Sigmoid colon (tissue), 7 donors: ENCODE measurements at places on chromosomes 2 and 18. TPM values are rescaled to one million over a fixed set of nuclear protein-coding genes. Genes with fewer than 3 reads are reported as not detected.

- no peak overlapping the region for H3K4me3 ChIP-seq
- DNase-seq: no peak
- H3K27ac ChIP-seq: no peak overlapping the region
Measured at GRCh38 chr2:200301953-200302858, 4.3 kb upstream of the SPATS2L start.

Gene CABLES1
- 7.2 TPM for polyA plus RNA-seq

Gene SERPINB4
- polyA plus RNA-seq: not detected

DNA sequence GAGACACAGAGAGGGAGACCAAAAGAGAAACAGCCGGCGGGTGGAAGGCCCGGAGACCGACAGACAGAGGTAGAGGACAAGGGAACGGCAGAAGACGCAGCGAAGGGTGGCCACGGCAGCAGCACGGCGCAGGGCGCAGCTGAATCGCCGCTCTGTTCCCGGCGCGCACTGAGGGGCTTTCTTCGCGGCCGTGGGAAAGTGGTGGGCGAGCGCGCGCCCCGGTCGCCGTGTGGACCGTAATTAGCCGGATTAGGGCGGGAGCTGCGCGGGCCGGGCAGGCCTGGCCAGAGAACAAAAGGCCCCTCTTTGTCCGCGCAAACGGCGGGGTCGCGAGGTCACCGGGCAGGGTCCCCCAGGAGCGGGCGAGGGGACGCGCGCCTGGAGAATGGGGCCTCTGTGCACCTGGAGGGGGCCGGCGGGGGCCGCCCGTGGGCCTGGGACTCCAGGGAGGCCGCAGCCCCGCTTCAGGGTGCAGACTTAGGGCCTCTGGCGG lies 158.3 kb downstream of the ZFP36L2 start:
- no peak overlapping the region for H3K4me3 ChIP-seq
- peak; percentile 46 for DNase-seq
- peak overlapping the region; percentile 29 for H3K27ac ChIP-seq
- H3K4me1 ChIP-seq: peaks cover 27% of the 10 kb centered on the region
- H3K36me3 ChIP-seq: no peaks in the 10 kb centered on the region
